ENCODE measurements at places on chromosomes 7 and 10.

DNA sequence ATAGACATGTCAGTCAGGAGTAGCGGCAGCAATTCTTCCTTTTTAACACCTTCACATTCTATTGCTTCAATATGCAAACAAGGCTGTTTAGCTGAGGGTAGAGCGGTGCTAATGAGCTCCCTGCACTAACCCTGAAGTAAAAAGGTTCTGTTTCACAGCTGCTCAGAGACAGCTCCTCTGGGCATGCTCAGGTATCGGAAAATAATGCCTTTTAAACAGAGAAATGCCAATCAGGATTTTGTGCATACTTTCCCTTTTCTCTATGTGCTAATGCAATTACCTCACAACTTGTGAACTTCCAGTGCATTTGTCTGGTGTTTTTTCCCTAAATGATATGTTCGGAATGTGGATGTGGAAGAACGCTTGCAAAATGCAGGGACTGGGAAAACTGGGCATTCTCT is 307.7 kb upstream of the FZD8 start:
- DNase-seq, result no peak

- DNase-seq, result no peak
Measured at GRCh38 chr7:29332042-29332811, 137.7 kb downstream of the CHN2 start.

GRCh38 chr7:25832456-25832855 is 319.5 kb upstream of the NFE2L3 start:
- DNase-seq, result no peak

DNA sequence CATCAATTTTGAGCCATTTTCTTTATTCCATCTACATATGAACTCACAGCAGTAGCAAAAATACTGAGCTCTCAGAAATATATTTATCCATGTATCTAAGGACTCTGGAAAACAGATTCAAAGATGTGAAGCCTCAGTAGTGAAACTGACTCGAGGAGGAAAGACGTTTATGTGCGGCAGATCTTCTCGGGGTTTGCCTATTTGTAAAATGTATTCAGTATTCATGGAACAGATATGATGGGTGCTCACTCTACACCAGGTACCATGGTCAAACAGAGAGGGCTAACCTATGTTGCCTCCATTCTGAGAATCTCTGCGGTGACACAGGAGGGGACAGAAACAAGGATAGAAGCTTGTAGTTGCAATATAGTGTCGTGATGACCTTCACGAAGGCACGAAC is 93.7 kb downstream of the CAMK1D start:
- no peak for DNase-seq

DNA sequence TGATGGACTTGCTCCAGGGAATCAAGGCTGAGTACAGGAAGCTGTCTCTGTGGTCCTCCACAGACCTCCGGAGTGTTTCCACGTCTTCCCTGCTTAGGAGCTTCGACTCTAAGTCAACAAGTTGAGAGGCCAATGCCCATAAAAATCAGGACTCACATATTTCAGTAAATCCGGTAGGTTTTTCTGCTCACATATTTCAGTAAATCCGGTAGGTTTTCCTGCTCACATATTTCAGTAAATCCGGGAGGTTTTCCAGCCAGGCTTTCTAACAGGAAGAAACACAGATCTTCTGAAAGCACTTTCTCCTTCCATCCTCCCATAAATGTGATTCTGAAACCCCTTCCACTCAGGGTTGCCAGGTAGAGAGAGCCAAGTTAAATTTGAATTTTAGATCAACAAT is 340.1 kb upstream of the SHH start:
- DNase-seq, result no peak

Measured in Caco-2 (cell line).